Retina (tissue), 1 donor: ENCODE measurements at places on chromosomes 3 and 15.
A peak's percentile ranks its signal among the peaks of the same experiment; 100 is the strongest.

- no peak for DNase-seq
Measured at GRCh38 chr15:81825136-81825535, 220.7 kb downstream of the MEX3B start.

DNA sequence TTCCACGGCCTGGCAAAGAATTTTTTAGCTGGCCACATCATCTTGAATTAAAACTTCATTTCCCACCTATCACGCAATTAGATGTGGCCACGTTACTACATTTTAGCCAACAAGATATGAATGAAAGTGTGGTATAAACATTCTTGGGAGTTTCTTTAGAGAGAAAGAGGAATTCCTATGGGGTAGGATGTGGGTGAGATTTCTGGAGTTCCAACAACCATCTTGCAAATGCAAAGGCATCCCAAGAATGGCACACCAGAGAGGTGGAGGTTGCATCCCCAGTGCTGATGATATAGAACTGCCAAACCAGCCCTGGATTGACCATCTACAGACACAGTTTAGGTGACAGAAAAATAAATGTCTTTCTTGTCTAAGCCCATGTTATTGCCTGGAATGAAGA, 66.3 kb upstream of the AKAP13 start:
- no peak for DNase-seq

DNA sequence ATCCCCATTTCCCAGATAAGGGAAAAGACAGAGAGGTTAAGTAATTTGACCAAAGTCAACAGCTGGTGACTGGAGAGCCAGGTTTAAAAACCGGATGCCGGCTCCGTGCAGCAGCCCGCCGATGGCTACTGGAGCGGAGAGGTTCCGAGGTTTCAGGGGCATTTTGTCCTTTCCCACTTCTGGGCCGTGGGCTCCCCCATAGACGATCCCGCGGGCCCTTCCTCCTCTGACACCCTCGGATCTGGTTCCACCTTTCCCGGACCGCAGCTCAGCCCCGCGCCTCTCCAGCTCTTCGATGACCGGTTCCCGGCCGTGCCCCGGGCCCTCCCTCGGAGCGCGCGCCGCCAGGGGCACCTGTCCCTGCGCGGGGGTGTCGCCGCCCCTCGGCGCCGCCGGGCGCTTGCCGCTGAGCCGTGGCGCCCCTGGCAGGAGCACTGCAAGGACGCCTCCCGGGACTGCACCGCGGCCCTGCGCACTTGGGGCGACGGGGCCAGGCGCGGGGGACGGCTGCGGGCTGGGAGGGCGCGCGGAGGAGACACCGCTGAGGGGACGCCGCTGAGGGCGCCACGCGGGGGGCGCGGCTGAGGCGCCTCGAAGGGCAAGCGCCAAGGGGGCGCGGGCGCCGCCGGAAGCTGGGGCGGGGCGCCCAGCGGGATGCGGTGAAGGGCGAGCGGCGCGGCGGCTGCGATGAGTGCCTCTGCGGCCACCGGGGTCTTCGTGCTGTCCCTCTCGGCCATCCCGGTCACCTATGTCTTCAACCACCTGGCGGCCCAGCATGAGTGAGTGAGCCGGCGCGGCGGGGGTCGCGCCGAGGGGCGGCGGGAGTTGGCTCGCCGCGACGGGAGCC, at the start of gene TM6SF1:
Gene TM6SF1, plus strand, starts transcription at position 652 of the 847 bp plus-strand sequence. Its CDS starts 36 bp downstream, at position 688.
- DNase-seq: peak; percentile 50

- no peak for DNase-seq
Measured at GRCh38 chr15:31554261-31554660, 227.6 kb downstream of the KLF13 start.

GRCh38 chr15:73936181-73936580, 9.9 kb downstream of the LOXL1 start:
- DNase-seq: peak; percentile 63

- no peak for DNase-seq
Measured at GRCh38 chr3:25558121-25558520, 106.6 kb downstream of the TOP2B start.

DNA sequence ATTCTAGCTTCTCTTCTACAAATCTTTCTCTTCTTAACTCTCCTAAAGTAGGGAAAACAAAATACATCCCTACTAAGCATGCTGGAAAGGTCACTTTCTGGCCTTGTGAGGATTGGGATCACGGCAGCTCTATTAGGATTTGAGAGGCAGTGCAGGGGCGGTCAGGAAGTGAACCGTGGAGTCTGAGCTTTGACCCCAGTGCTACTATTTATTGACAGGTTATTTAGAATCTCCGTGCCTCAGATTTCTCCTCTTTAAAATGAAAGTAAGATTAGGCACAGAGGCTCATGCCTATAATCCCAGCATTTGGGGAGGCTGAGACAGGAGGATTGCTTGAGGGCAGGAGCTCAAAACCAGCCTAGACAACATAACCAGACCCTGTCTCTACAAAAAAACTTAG, 42.0 kb upstream of the CHRM5 start:
- DNase-seq: no peak

DNA sequence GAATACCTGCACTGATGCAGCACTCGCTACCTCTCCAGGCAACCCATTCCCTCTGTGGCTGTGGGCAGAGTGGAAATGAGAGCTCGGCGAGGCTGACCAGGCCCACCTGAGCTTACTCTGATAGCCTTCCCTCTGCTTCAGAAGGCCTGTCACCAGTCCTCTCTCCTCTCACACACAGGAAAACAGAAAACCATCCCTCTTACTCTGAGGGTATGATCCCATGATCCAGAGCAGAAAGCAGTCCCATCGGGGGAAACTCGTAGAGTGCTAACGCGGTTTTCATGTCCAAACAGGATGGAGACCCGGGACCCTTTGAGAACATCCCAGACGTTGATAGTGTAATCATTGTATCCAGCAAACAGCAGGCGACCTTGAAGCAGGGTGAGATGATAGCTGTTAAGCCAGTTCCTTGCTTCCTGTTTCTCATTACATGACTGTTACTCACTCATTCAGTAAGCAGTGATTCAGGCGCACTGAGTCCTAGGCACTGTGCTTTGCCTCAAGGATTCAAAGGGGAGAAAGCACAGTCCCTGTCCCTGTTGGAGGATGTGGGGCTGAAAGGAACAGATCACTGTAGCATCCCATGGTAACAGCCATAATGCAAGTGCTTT, 11.8 kb upstream of the BCL2L10 start:
- DNase-seq: no peak

DNA sequence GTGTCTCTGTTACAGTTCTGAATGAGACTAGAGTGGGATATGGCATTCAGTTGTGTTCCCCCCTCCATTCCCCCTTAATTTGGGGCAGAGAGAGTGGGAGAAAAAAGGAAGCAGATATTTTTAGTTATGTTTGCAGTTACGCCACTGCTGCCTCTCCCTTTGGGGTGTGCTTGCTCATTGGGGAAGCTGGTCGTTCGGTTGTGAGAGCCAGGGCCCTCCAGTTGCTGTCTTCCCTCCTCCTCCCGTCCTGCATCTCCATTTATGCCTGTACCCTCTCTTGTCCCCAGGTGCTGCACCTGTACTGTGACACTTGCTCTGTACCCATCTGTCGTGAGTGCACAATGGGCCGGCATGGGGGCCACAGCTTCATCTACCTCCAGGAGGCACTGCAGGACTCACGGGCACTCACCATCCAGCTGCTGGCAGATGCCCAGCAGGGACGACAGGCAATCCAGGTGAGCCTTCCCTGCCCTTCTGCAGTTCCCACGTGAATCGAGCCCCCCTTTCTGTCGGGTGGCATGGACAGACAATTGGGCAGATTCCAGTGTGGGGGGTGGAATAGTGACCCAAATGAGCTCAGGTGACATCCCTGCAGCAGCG, 55.8 kb downstream of the TRIM71 start:
- no peak for DNase-seq

DNA sequence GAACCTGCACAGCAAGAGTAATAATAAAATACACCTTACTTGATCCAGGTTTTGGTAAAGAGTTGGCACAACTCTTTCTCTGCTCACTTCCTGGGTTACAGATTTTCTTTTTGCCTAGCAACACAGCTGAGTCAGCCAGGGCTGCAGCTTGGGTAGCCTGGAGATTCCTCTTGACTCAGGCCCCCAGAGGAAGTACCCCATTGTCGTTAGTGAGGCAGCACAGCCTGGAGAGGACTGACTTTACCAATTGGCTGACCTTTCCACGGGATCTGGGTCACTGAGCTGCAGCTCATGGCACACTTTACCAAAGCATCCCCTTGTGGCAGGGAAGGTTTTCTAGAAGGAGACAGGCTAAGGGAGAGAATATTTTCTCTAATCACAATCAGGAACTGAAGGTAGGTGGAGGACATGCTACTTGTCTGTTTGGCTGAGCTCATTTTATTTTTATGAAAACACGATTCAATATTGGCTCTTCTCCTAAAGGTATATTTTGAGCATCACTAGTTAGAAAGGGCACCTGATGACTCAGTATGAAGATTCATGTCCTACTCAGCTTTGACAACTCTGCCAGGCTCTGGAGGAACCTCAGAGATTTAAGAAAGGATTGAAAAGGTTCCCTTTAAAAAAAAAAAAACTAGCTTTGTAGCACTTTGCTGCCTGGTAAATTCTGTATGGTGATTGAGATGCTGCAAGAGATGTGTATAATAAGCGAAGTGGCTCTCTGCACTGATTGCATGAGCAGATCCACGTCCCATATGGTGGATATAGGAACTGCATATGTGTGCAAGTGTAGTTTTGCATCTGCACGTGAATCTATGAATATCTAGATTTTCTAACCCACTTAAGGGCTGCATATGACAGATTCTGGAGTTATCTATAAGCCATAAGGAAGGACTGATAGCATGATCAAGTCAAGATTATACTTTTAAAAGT, 124.8 kb downstream of the CHDH start:
- no peak for DNase-seq

GRCh38 chr15:33071451-33071850, 123.1 kb downstream of the FMN1 start:
- no peak for DNase-seq

GRCh38 chr3:57998366-57999283, 9.6 kb upstream of the FLNB start:
- DNase-seq: no peak

DNA sequence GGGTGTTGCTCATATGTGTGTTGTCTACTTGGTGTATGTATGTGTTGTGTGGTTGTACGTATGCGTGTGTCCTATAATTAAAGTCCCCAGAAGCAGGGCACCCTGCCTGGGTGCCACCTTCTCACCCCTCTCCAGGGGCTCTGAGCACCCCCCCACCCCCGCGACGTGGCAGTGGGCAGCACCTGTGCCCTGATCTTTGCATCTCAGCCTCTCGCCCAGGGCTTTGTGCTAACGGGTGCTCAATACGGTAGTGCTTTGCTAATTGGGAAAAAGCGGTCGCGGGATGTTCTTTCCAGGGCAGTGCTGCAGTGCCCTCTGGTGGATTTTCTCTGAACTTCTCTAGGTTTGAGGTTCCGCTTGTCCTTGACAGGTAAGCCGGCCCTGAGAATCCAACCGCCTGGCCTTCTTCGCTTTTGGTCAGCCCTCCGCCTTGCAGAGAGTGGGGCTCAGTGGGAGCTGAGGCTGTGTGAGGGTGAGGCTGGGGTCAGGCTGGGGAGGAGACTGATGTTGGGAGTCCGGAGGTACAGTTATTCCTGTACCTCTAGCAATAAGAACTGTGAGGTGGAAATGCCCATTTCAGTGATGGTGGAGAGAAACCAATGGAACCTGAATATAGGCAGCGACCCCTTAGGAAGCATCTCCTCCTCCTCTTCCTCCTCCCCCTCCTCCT, 17.6 kb upstream of the EPHB3 start:
- peak; percentile 92 for DNase-seq

GRCh38 chr15:52103217-52104207, 9.1 kb downstream of the BCL2L10 start:
- DNase-seq: no peak

GRCh38 chr3:82080792-82081191, 319.3 kb upstream of the GBE1 start:
- DNase-seq: no peak
